ENCODE measurements at places on chromosomes 16 and 17.

GRCh38 chr16:18942061-18942460, 15.9 kb upstream of the SMG1 start:
- no peak for DNase-seq

GRCh38 chr16:87849419-87850008, 19.8 kb downstream of the SLC7A5 start:
- no peak for DNase-seq

DNA sequence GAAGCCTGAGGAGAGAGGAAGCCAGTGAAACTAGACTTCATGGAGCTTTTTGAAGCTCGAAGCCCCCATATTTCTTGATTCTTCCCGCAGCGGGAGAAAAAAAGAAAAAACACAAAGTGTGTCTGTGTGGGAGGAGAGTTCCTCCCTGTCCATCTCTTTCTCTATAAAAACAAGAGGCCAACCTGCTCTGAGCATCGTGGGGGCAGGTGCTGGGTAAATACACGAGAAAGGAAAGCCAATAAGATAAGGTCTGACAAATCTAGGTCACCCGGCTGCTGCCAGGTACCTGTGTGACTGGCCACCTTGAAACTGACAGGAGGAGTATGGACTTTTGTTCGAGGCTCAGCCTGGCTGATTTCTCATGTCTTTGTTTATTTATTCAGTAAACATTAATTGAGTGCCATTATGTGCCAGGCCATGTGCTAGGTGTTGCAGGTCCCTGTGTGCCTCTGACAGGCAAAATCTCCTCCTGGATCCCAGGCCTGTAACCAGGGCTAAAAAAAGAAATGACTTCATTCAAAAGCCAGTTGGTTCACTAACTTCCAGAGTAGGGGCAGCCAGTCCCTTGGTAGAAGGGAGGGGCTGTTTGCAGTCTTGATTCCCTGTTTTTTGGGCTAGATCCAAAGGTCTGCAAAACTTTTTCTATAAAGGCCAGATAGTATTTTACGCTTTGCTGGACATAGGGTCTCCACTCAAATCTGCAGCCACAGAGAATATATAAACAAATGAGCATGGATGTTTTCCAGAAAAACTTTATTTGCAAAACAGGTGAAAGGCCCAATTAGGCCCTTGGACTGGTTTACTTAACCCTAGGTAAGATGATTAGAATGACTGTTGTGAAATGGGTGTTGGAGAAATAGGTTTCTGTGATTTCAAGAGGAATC, 35.6 kb downstream of the YPEL2 start:
- DNase-seq: peak; percentile 60

GRCh38 chr16:72021043-72021442, 12.5 kb downstream of the DHODH start:
- DNase-seq: no peak

DNA sequence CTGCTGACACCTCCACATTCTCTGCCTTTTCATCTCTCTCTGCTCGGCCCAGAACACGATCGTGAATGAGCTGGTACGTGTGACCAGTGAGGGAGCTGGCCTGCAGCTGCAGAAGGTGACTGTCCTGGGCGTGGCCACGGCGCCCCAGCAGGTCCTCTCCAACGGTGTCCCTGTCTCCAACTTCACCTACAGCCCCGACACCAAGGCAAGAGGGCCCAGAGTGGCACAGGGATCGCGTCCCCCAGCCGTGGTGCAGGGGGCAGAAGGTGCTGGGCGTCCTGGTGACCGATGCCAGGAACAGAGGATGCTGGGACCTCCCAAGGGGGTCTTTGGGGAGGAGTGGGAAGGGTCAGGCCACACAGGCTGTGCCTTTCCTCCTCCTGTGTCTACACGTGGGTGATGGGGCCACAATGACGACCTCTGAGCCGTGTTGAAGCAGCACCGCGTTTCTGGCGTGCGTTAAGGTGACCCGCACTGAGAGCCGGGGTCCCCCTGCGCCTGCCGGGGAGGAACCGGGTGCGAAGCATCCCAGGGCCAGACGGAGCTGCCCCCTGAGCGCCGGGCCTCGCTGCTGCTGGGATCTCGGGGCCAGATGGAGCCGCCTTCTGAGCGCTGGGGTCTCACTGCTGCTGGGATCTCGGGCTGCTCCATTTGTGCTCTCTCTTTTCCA, 17.4 kb downstream of the GAA start:
- DNase-seq: no peak

GRCh38 chr16:20773679-20774078, 9.9 kb downstream of the ACSM3 start:
- DNase-seq: no peak

GRCh38 chr16:78697426-78697825, 598.0 kb downstream of the WWOX start:
- DNase-seq: no peak

- no peak for DNase-seq
Observed at GRCh38 chr17:36063786-36064541, at the start of gene CCL18. CCL18 (plus strand) TSS chr17:36064272; CDS start chr17:36064343, 71 bp downstream.

DNA sequence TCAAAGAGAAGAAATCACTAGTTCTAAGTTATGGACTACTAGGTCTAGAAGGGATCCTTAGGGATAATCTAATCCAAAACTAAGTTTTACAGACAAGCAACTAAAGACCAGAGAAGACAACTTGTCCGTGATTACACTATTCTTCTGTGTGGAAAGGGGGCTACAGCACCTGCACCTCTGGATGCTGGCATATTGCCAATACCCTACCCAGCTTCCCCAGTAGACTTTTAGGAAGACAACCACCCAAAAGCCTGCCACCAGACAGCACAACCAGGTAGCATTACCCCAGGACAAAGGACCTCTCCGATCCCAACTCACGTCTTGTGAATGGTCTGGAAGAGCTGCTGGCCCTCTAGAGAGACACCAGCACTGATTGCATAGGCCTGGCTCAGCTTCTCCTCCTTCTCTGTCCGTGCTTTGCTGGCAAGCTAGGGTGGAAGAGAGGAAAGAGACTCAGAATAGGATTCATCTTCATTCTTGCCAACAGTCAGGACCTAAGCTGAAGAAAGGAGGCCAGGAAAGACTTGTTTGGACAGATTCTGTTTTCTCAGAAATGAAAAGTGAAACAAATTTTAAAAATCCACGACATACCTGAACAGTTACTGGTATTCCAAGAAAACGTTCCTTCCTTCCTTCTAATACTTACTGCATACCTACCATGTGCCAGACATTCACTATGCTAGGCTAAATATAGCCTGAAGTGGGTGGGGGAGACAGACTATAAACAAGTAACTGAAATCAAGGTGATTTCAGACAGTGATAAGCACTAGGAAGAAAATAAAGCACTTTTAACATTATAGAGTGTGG, 25.3 kb upstream of the TMEM101 start:
- DNase-seq: no peak

DNA sequence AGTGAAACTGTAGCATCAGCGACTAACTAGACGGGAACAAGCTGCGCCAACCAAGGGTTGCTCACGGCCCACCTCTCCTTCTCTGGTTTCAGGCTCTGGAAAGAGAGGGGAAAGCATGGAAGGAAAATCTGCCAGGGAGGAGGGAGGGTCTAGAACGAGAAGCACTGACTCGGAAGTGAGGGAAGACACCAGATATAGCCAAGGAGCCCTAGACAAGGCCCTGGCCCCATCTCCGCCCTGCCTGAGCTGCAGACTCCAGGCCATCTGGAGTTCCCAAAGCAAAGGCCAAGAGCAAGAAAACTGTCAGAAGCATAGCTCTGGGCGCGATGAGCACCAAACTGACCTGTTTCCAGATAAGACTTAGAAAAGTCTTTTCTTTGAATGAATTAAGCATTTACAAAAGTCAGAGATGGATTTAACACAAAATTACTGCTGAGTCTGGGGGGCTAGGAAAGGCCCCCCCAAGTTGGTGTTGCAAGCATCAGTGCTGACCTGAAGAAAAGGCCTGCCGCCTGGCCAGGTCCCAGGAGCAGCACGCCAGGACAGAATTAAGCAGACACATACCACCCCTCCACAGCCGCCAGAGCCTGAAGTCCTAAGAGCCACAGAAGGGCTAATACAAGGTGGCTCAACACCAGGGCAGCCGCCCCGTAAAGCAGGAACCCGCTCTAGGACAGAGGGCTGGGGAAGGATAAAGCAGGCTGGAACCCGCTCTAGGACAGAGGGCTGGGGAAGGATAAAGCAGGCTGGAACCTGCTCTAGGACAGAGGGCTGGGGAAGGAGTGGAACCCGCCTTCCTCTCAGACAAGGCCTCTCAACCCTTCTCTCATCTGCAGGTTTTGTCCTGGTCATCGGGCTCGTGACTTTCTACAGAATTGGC, 20.7 kb downstream of the TMEM204 start:
- no peak for DNase-seq

GRCh38 chr17:10776381-10776780, 27.5 kb downstream of the TMEM238L start:
- no peak for DNase-seq

DNA sequence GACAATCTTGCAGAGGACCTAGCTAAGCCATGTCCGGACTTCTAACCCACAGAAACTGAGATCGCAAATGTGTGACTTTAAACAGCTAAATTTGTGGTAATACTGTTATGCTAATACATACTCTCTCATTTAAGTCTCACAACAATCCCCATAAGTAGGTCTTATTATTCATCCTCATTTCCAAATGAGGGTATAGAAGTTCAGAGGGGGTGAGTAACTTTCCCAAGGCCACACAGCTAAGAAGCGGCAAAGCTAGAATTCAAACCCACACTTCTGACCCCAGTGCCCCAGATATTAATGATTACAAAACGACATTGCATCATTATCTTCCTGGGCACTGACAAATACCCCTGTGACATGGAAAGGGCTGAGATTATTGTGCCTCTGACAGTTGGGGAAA, 81.4 kb downstream of the CNGB1 start:
- no peak for DNase-seq

Measured in EL (cell line).